ENCODE measurements at places on chromosomes 3 and 15. TPM values are rescaled to one million over a fixed set of nuclear protein-coding genes. Genes with fewer than 3 reads are reported as not detected.

DNA sequence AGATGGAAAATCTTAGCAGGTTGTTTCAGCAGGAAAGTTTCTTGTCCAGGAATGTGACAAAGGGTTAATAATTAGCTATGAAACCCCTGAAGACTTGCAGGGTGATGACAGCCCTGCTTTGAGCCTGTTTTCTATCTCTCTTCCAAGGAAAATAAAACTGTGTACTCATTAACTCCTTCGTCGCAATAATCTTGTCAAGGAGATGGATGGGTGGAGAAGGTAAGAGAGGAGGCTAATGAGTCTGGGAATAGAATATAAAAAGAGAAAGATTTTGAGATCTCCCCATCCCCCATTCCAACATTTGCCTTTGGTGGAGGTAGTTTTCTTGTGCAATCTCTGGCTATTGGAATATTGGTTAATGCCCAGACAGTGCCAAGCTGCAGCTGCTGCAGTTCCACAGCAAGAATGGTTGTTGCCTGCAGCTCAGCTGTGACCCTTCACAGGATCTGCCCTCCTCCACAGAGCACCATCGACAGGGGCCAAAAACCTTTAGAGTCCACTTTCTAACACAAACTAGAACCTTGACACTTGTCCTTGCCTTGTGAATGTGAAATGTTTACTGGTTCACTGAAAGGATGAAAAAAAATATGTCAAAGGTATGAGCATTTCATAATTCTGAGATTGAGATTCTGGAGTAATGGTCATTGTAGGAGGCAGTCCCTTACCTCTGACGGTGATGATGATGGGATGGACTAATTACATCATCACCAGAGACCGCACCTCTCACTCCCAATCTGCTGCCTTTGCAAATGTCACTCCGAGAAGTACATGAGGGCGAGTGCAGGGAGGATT, 4.2 kb upstream of the LRIG1 start:
- no peak overlapping the region for H3K27ac ChIP-seq
- no peak for DNase-seq
- H3K36me3 ChIP-seq, result no peaks in the 10 kb centered on the region
- H3K4me3 ChIP-seq, result no peak overlapping the region
- H3K27me3 ChIP-seq, result no peaks in the 10 kb centered on the region
- H3K4me1 ChIP-seq, result peaks cover 2% of the 10 kb centered on the region

DNA sequence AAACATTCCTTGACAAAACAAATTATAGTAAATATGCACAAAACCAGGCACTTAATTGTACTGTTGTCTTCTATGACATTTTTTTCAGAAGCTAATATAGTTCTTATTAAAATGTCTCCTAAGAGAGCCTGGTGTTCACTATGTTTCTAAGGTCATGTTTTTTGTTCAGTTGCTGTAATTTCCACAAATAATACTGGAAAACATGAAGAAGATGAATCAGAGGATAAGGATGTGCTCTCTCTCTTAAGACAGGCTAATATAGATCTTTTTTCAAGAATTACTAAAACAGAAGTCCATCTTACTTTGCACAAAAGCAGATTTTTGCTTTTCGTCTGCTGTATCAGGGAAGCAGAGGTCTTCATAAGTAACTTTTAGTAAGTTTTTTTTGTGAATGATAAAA, 823.0 kb upstream of the NECTIN3 start:
- no peaks in the 10 kb centered on the region for H3K36me3 ChIP-seq
- no peak overlapping the region for H3K4me3 ChIP-seq
- H3K27me3 ChIP-seq, result no peaks in the 10 kb centered on the region
- no peak overlapping the region for H3K27ac ChIP-seq

The TMEM158 gene
- 1.5 TPM for total RNA-seq

DNA sequence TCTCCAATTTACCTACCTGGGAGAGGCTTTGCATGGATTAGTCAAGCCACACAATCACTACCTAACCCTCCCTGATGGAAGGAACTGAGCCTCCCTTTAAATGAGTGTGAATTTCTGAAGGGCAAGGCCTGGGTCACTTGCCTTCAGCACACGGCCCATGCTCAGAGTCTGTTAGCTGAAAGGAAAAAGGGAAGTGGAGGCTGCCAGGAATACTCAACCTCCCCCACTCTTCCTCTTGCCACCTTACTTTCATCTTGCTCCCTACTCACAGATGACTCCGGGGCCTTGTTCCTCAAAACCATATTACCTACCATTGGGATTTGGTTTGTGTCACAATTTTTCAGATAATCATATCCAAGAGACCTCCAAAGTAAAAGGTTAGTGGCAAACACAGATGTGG, 220.0 kb downstream of the ABHD5 start:
- no peak overlapping the region for H3K27ac ChIP-seq
- H3K4me1 ChIP-seq, result no peaks in the 10 kb centered on the region
- H3K36me3 ChIP-seq, result no peaks in the 10 kb centered on the region
- no peak overlapping the region for H3K4me3 ChIP-seq
- no peaks in the 10 kb centered on the region for H3K27me3 ChIP-seq

DNA sequence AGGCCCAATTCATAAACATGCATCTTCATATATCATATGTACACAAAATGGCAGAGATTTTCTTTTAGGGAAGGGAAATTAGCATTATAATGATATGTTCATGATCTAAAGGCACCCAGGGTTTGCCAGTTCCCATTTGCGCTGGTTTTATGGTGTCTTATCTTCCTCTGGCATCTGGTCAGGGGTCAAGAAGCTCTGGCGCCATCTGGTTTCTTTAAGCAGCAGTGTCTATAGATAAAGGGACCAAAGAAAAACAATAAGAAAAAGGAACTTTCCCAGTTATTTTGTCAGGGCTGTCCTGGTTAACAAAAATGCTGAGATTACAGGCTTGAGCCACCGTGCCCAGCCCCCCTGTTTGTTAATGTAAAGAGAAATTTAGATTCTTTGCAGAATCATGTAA, 3.3 kb upstream of the DCP1A start:
- peaks cover 7% of the 10 kb centered on the region for H3K4me1 ChIP-seq
- no peak for DNase-seq
- no peaks in the 10 kb centered on the region for H3K36me3 ChIP-seq
- H3K27me3 ChIP-seq, result no peaks in the 10 kb centered on the region

DNA sequence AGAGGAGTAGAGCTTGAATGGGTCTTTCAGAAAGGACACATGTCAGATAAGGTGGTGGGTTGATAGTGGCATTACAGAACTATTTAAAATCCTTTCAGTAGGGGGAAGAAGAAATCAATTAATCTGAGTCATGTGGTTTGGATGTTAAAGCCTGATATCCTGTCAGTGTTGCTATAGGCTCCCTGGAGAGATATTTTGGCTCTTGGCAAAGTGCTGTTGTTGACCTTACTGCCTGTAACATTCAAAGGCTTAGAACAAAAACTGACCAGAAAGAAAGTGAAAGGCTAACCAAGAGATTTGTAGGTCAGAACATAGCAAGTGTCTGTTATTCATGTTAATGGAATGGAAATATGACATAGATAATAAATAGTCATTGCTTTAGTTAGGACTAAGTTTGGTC, 552.9 kb downstream of the DIPK2A start:
- H3K4me1 ChIP-seq, result no peaks in the 10 kb centered on the region
- no peaks in the 10 kb centered on the region for H3K27me3 ChIP-seq
- DNase-seq, result no peak

The ALAS1 gene
- total RNA-seq, result 73.4 TPM

The ELL3 gene
- 2.4 TPM for total RNA-seq

The SUCNR1 gene
- 0.18 TPM for total RNA-seq

DNA sequence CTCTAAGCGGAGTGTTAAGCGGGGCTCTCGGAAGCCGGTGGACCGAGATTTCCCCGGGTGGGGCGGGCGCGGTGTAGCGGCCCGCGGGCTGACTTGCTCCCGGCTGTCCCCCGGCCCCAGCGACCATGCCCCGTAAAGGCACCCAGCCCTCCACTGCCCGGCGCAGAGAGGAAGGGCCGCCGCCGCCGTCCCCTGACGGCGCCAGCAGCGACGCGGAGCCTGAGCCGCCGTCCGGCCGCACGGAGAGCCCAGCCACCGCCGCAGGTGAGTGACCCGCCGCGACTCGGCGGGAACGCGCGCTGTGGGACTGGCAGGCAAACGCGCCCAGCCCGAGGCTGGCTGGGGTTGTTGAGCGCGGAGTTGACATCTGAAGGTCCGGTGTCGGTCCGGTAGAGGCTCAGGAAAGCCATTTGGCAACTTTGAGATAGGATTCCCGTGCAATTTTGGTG, 1.3 kb downstream of the SMC4 start:
- H3K4me3 ChIP-seq, result peak overlapping the region; percentile 76
- H3K27ac ChIP-seq, result peak overlapping the region; percentile 83
- no peaks in the 10 kb centered on the region for H3K27me3 ChIP-seq
- peak; percentile 55 for DNase-seq
- peaks cover 17% of the 10 kb centered on the region for H3K4me1 ChIP-seq

- peaks cover 66% of the 10 kb centered on the region for H3K36me3 ChIP-seq
- H3K4me3 ChIP-seq, result no peak overlapping the region
- DNase-seq, result no peak
- H3K4me1 ChIP-seq, result peaks cover 31% of the 10 kb centered on the region
Observed at GRCh38 chr3:97914388-97914787, 57.8 kb downstream of the RIOX2 start.

The GCHFR gene
- 2.4 TPM for total RNA-seq

The KLHL6 gene
- 0.51 TPM for total RNA-seq

Measured in psoas muscle (tissue), 8 donors.